ENCODE measurements at places on chromosomes 11 and 22.

DNA sequence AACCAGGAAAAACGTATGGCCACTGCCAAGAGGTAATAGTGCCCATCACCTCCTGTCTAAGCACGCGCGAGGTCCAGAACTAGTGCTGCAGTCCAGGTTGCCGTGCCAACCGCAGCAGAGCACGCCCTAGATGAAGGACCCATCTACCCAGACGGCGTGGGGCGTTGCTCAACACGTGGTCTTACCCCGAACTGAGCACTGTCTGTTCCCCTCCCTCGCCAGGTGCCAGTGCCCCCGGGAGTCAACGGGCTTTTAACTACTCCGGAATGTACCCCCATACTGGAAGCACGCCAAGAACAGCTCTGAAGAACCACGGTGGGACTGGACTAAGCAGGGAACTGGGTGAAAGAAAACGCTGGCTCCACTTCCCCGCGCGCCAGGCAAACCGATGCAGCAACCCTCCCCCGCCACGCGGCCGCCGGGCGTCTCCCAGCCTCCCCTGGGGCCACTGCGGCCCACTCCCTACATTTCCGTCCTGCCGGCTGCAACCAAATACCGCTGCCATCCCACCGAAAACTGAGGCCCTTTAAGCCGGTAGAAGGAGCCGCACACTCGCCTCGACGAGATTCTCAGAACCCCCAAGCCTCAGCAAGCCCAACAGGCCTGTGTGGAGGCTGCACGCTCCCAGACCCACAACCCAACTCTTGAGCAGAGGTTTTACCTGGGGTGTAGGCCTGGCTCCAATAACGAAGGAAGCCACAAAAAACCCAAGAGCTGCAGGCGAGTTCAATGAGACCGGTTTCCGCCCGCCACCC, at the start of gene HSPA8:
Gene HSPA8 (minus strand): TSS at position 734 of the 755 bp plus-strand sequence. CDS start 812 bp downstream, outside the sequence.
- peak; percentile 68 for DNase-seq

GRCh38 chr11:44267006-44267749, 42.8 kb downstream of the ALX4 start:
- no peak for DNase-seq

- DNase-seq = no peak
Measured at GRCh38 chr11:17519061-17519885, 24.9 kb downstream of the USH1C start.

GRCh38 chr11:68373815-68374501, 61.6 kb downstream of the LRP5 start:
- no peak for DNase-seq

DNA sequence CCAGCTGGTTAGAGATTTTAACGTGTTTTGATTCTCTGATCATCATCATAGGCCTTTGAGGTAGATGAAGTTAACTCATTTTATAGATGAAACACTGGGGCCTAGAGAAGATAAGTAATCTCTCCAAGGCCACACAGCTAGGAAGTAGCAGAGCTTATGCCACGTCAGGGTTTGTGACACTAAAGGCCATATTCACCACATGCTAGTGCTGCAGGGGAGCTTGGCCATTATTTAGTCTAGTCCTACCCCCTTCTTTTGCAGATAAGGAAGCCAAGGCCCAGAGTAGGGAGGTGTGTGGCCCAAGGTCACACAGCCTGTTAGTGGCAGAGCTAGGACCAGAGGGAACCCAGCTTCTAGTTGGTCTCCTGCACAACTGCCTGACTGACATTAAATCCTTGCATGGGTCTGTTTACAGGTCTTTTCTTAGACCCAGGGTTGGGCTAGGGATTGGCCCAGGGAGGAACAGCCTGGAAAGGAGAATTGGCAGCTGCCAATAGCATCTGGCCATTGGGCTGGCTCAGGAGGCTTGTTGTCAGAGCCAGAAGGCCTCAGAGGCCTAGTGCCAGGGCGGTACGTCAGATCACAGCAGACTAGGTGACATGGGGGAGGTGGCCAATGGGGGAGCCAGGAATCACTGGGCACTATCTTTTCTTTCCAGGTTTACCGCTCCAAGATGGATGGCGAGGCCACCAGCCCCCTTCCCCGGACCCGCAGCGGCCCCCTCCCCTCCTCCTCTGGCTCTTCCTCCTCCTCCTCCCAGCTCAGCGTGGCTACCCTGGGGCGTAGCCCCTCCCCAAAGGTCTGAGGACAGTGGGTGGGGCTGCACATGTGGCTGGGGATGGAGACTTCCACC, 36.0 kb downstream of the PHLDB1 start:
- no peak for DNase-seq

- DNase-seq = no peak
Measured at GRCh38 chr11:134664447-134665187, 252.6 kb upstream of the B3GAT1 start.

GRCh38 chr11:17238377-17238776, 30.6 kb upstream of the PIK3C2A start:
- DNase-seq = no peak

DNA sequence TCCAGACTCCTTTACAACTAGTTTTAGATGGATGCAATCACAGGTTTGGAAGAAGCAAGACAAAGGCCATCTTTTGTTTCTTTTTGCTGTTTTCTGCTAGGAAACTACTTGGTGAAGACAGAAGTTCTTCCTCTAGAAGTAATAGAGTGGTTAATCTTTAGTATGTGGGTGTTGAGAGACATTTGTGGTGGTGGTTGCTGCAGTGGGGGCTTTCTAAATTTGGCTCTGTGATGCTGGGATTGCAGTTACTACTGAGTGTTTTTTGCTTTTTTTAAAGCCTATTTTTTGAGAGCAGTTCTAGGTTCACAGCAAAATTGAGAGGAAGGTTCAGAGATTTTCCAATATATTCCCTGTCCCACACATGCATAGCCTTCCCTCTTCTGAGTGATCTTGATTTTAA, 120.0 kb downstream of the AASDHPPT start:
- no peak for DNase-seq

GRCh38 chr11:31790649-31791048, 20.5 kb downstream of the PAX6 start:
- no peak for DNase-seq

DNA sequence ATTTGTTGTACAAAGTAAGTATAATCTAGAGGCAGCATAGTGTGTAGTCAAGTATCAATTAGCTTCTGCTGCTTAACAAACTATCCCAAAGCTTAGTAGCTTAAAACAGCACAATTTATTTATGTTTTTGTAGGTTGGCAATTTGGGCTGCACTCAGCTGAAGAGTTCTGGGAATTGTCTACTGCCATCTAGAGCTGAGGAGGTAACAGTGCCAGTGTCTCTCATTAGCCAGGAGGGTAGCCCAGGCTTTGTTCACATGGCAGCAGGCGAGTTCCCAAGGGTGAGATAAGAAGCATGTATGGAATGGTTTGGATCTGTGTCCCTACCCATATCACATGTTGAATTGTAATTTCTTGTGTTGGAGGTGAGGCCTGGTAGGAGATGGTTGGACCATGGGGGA, 45.8 kb upstream of the SLN start:
- DNase-seq = no peak

- DNase-seq = no peak
Measured at GRCh38 chr11:124068601-124069110, 27.5 kb upstream of the OR10G7 start.

GRCh38 chr11:57798905-57799559, 37.4 kb downstream of the CTNND1 start:
- DNase-seq = no peak

- DNase-seq = no peak
Measured at GRCh38 chr11:2256293-2256913, 14.0 kb downstream of the ASCL2 start.
